ENCODE measurements at places on chromosomes 1 and 21.

DNA sequence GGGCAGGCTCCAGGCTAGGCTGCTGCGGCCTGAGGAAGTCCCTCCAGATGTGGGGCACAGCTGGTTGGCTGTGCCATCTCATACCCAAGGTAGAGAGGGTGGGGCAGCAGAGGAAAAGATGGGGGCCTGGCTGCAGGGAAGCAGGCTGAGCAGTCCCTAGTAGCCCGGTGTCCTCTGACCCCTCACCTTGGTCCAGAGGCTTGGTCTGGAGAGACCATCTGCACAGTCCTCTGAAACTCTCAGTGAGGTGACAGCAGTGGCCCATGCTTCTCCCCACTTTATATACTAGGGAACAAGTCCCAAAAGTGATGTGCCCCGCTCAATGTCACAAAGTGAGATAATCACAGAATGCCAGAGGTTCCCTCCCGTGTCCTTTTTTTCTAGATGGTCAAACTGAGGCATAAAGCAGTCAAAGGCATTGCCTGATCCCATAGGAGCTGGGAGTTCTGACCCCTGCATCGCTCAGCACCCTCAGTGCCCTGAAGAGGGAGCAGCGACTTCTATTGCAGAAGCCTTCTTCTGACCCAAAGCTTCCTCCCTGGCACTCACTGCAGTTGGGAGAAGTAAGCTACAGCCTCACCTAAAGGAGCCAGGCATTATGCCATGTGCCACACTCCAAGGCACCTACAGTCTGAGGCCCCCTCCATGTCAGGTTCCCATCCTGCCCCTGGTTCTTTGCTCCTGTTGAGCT lies 45.5 kb downstream of the TRABD2B start:
- DNase-seq: no peak

DNA sequence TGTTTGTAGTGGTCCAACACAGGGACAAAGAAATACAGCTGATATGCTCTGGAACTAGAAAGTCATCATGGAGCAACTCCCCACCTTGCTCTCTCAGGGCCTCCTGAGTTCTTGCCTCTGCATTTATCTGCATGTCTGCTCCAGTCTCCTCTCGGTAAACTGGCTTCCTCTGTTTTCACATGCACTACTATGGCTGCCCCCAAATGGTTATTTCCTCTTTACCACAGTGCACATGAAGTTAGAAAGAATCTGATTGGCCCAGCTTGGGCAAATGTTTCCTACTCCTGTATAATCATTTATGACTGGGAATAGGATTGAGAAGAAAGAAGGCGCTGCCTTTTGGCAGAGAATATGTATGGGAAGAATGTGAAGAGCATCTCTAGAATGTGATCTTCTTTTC lies 16.5 kb upstream of the PSMB2 start:
- no peak for DNase-seq

DNA sequence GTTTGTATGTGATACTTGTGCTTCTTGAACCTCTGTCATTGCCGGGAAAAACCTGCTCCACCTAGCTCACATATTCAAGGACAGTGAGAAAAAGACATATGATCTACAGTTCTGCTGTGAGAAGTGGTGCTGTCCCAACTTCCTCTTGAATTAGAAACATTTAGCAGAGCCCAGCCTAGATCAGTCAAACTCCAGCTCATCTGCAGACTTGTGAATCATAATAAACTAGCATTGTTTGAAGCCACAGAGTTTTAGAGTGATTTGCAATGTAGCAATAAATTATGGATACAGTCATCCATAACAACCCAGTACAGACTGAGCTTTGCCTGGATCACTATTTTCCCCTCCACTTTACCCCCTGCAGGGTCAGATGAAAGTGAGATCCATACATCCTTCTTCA lies 497.8 kb downstream of the PLA2G4A start:
- DNase-seq: no peak

- no peak for DNase-seq
These were observed 24.6 kb downstream of the RUNX1 start for GRCh38 chr21:35024513-35024912.

- peak; percentile 54 for DNase-seq
These were observed 58.6 kb downstream of the PBX1 start for GRCh38 chr1:164617377-164618201.

GRCh38 chr1:211703812-211704537 lies 28.6 kb upstream of the NEK2 start:
- no peak for DNase-seq

DNA sequence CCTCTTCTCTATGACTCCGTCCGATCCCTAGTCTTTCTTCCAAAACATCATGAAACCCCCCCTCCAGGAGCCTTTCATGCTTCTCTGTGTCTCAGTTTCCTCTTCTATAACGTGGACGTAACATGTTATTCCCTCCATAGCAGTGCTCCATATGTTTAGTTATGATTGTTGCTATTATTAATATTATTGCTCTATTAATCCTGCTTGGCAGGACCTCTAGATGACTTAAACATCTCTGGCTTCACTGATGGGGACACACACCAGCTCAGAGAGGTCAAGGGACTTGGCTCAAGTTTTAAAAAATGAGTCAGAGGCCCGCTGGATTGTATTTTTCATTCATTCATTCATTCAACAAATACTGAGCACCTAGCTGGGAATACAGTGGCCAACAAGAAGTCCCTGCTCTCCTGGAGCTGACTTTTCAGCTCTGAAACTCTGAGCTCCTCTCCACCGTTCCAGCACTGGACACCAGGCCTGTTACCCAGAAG lies 404 bp upstream of the CPLANE2 start:
- peak; percentile 64 for DNase-seq

- no peak for DNase-seq
These were observed at the start of gene CLDN8 for GRCh38 chr21:30216041-30216723. TSS of gene CLDN8 (minus strand) at chr21:30216097. CDS start at chr21:30215925, 172 bp downstream.

DNA sequence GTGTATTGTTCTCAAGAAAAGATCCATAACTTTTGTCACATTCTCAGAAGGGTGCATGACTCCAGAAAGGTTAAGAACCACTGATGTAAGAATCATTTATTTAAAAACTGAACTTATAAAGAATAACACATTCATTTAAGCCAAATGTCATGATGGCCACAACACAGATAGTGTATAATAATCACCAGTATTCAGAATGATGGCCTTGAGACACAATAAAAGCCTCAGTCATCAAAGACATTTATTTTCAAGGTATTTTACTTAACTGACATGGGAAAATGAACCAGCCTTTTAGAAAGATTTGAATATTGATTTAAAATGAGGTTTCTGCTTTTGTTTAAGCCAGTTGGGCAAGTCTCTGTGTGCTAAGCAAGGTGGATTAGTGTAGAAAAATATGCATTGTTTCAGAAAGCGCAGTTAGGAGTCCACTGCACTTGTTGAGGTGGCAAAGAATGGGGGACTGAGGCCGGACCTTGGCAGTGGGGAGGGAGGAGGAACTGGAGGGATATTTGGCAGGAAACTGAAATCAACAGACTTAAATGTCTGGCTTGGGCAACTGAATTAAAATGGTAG lies 371.9 kb upstream of the ESRRG start:
- DNase-seq: no peak

DNA sequence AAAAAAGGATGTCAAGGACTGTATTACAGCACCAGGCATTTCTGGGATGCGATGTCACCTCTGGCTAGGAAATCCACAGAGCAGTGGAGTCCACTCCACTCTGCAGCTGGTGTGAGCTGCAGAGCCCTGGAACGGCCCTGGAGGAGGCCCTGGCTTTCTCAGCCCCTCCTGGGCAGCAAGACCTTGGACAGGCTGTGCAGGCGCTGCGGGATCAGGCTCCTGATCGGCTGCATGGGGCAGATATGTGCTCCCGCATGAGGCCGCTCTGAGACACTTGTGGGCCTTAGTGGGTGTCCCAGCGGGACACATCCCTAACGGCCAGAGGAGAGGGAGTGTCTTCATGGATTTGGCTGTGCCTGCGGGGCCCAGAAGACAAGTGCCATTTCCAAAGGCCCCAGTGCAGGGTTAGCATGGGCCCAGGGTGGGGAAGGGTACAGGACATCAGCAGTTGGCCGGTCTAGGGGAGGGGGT lies 6.2 kb downstream of the DNMT3L start:
- no peak for DNase-seq

DNA sequence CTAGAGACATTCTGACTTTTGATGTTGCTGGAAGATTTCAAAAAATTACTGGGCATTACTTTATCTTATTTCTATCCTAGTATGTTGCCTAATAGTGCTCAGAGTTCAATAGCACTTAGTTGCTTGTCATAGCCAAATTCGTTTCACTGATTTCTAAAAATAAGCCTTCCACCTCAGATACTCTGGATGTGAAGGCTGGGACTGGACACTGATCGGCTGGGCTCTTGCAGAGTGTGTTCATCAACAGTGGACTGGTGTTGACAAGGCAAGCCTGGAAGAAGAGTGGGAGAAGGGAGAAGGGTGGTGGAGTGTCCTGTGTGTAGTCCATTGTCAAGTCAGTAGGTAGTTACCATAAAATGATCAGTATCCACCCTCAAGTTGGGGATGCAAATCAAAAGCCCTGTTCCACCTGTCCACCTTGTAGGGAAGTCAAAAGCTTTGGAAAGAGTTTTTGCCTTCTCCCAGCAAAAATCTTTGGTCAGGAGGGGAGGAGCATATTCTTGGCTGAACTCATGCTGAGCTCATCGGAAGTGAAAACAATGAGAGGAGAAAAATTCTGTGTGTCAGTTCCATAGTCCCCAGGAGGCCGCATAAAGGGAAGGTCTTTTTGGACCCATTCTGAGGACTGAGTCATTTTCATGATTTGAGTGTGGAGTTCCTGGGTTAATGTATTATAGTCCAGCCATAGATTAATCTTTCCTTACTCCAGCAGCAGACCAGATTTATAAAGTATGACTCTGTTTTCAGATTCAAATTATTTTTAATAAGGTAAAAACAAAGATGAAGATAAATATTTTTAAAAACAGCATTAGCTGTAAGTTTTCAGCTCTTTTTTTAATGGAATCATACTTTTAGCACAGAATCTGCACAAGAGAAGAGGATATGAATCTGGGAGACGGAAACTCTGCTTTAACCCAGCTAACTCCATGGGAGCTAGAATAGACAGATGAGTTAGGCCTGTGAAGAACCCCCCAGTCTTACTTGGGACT lies 99.5 kb upstream of the BMP8A start:
- peak; percentile 89 for DNase-seq

DNA sequence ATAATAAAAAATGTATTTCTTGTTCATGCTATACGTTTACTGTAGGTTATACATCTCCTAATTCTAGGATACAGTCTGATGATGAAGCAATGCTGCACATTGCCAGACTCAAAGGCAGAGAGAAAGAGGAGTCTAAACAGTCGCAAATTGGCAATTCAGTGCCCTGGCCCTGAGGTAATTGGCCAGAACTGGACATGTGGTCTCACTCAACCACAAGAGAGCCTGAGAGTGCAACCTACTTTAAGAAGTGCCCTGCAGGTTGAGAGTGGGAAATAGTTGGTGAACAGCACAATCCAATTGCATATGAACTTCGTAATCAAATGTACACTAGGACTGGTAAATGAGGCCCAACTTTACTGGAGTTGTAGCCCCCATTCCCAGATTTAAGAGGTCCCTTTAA lies 5.0 kb upstream of the SLC35A3 start:
- no peak for DNase-seq

- no peak for DNase-seq
These were observed 82.8 kb downstream of the EXTL2 start for GRCh38 chr1:100811808-100812207.

GRCh38 chr1:161091796-161092507 lies 2.6 kb upstream of the NECTIN4 start:
- DNase-seq: no peak

GRCh38 chr1:8701794-8702471 lies 115.5 kb downstream of the RERE start:
- peak; percentile 44 for DNase-seq

DNA sequence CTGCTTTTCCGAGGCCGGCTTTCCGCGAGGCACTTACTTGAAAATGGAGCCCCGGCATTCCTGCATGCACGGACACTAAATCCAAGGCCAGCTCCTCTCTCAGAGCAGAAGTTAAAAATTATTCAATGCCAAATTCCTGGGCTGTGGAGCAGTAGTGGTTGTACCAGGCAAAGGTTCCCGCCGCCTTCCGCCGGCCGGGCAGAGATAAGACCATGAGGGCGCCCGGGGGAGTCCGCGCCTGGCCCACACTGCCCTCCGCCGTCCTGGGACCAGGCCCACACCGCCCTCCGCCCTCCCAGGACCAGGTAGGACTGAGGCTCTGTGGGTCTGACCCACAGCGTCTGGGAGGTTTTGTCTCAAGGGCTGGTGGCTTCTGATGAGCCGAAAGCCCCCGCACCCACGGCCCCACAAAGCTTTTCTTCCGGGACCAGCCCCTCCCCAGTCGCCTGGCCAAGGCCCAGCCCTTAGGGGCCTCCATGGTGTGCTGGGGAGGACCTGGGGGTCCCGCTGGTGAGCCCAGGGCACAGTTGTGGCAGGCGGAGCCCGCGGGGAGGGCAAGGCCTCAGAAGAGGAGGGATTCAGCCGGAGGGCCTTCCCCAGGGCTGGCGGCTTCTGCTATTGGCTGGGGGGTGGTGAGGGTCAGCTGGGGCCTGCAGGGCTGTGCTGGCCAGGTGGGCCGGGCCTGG lies 12.7 kb upstream of the C1orf159 start:
- DNase-seq: no peak

DNA sequence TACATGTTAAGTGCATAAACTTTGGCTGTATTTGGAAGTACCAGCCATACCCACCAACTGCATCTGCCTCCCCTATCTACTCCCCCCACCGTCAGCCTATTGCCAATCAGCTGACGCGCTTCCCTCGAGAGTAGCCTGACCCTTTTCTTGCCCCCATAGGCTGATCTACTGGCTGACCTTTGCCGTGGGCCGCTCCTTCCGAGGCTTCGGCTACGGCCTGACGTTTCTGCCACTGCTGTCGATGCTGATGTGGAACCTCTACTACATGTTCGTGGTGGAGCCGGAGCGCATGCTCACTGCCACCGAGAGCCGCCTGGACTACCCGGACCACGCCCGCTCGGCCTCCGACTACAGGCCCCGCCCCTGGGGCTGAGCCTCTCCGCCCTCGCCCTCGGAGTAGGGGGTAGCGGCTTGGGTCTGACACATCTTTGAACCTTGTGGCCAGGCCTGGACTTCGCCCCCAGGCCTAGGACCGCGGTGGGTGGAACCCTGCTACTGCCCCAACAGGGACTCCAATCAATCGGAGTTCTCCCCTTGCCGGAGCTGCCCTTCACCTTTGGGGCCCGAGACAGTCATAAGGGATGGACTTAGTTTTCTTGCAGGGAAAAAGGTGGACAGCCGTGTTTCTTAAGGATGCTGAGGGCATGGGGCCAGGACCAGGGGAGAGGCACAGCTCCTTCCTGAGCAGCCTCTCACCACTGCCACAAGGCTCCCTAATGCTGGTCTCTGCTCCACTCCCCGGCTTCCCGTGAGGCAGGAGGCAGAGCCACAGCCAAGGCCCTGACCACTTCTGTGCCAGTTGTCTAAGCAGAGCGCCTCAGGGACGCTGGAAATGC lies 4.0 kb downstream of the GLMP start:
- peak; percentile 86 for DNase-seq

- DNase-seq: peak; percentile 31
These were observed 112.3 kb downstream of the TSEN15 start for GRCh38 chr1:184163674-184164465.

All from cardiac fibroblast (primary cell).